GM12891 (cell line): ENCODE measurements at places on chromosomes 11 and 22.
A peak's percentile ranks its signal among the peaks of the same experiment; 100 is the strongest.

DNA sequence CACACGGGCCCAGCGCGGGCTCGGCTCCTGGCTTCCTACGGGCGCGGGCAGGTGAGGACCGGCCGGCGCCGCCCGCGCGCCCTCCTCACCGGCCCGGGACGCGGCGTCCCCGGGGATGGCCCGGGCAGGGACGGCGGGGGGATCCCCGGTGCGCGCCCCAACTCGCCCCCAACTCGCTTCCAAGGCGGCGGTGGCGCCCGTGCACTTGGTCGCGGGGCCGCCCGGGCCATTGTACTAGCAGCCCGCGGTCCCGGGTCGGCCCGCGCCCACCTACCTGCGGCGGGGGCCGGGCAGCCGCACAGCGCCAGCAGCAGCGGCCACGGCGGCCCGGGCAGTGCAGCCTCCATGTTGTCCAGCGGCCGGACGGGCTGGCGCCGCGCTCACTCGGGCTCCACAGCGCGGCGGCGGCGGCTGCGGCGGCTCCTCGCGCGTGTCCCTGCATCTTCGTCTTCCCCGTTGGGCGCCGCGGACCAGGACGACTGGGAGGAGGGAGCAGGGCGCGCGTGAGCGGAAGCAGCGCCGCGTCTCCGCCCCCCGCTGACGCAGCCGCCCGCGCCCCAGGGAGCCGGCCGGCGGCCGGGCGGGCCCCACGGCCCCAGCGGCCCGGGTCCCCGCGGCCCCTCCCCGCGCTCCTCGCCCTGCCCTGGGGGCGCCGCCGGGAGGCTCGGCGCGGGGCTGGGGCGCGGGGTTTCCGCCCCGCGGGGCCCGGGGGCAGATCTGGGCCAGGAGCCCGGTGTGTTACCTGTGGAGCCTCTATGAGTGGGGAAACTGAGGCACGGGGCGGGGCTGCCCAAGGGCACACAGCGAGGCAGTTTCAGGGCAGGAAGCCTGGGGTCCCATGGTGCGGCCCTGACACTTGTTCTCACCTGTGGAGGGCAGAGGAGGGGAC lies 159.3 kb upstream of the GRK3 start:
- DNase-seq = peak; percentile 81

DNA sequence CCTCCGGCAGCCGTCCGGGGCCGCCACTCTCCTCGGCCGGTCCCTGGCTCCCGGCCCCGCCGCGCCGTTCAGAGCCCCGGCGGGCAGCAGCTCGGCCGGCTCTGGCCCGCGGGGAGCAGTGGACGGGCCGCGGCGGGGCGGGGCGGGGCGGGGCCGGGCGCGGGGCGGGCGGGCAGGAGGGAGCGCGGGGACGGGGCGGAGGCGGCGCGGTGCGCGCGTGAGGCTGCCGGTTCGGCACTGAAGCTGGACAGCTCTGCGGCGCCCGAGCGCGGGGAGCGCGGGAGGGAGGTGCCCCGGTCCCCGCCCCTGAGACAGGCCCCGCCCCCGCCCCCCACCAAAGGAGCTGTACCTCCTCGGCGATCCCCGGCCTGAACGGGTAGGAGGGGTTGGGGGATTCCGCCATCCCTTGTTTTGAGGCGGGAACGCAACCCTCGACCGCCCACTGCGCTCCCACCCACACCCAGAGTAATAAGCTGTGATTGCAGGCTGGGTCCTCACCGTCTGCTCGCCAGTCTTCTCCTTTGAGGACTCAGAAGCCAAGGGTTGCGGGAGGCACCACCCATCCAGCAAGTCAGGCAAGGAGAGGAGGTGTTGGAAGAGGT lies at the start of gene DRD2:
Gene DRD2 (minus strand): TSS at position 239 of the 602 bp plus-strand sequence. CDS start 50,747 bp downstream, outside the sequence.
- DNase-seq = no peak

GRCh38 chr11:11545285-11546275 lies 76.2 kb downstream of the GALNT18 start:
- no peak for DNase-seq

DNA sequence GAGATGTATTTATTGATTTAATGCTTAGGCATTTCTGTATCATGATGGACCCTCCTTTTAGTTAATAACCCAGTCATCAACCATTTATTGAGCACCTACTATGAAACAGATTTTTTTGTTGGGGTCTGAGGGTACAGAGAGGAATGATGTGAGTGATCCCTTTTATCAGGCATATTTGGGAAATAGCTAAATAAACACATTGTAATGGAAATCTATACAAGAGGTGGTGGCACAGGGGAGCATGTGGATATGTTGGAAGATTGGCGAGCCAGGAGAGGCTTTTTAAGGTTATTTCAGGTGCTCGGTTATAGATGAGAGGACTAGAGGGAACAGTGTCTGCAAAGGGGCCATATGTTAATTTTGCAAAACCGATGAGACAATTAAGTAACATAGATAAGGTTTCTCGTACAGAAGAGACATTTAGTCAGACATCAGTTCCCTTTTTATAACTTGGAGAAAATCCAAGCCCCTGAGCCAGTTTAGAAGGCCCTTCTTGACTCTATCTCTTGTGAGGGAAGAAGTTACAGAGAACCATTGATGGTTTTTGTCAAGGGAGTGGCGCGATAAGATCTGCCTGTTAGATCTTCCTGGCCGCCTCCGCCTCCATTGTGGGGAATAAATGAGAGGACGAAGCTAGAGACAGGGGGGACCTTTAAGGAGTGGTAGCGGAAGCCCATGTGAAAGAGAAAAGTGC lies 2.0 kb downstream of the ATXN10 start:
- DNase-seq = no peak

DNA sequence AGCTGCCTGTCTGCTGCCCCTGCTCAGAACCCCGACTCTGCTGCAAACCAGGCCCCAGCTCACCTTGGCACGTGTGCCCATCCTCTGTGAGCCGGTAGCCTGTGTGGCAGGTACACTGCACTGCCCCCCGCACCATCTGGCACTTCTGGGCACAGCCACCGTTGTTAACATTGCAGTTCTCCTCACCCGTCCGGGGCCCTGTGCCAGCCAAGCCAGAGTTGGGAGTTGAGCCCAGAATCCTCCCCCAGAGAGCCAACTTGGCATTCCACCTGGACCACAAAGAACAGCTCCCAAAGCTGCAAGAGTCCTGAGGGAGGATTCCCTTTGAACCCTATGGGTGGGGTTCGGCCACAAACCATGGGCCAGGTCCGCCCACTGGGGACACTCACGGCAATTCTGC lies 22.5 kb downstream of the LRP4 start:
- no peak for DNase-seq

- no peak for DNase-seq
Observed at GRCh38 chr11:105298174-105298573, 158.6 kb upstream of the CARD18 start.

DNA sequence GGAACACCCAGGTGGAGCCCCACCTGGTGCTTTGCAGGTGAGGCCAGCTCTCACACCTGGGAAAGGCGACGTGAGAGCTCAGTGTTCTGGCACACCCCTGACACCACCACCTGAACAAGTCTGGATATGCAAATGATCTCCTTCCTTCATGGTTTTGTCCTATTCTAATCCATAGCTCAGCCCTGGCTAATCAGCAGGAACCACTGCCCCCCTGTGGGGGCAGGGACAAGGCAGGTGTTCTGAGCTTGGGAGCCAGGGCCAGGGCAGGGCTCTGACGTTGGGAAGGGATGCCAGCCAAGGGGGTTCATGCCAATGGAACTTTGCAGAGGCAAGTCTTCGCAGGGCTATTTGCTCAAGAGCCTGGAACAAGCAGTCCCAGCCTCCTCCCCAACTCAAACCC lies 144.2 kb downstream of the TRIM29 start:
- DNase-seq = no peak

DNA sequence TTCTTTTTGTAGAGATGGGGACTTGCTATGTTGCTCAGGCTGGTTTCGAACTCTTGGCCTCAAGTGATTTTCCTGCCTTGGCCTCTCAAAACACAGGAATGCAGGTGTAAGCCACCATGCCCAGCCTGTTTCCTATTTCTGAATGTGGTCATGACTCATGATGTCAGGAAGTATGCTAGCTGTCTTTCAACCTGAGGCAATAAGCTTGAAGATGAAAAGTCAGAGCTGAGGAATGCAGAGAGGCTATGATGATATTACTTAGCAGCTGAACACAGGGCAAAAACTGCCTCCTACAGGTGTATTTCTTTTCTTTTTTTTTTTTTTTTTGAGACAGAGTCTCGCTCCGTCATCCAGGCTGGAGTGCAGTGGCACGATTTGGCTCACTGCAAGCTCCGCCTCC lies 9.0 kb upstream of the NUCB2 start:
- DNase-seq = no peak
